ENCODE measurements at places on chromosomes 2 and 18. TPM values are rescaled to one million over a fixed set of nuclear protein-coding genes. Genes with fewer than 3 reads are reported as not detected.

- DNase-seq = no peak
Measured at GRCh38 chr18:35460736-35461161, 37.0 kb downstream of the INO80C start.

- no peak for DNase-seq
Measured at GRCh38 chr2:159106109-159106508, 137.7 kb downstream of the TANC1 start.

The SEPTIN10 gene
- 89.9 TPM for total RNA-seq

- DNase-seq = peak; percentile 39
Measured at GRCh38 chr2:101517758-101518271, 42.9 kb upstream of the RFX8 start.

The OTOS gene
- not detected for total RNA-seq

The MATN3 gene
- 0.30 TPM for total RNA-seq

DNA sequence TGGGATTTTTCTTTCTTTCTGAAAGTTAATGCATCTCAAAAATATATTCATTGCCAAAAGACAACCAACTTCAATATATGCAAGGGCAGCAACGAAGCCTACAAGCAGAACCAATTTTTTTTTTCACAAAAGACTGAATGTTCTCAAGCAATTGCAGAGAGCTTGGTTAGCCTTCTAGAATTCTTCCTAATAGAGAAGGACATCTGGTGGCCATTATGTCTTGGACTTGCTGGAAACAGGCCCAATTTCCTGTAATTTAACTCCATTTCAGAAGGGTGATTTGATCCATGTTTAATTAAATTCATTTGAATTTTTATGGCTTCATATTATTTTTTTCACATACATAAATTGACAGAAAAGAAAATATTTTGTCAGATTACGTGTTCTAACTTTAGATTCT, 208.0 kb downstream of the TPGS2 start:
- DNase-seq = no peak

Measured in skin of body (tissue), 3 donors.